ENCODE measurements at places on chromosomes 11 and 22. TPM values are rescaled to one million over a fixed set of nuclear protein-coding genes. Genes with fewer than 3 reads are reported as not detected.

The OR51B4 gene
- not detected for total RNA-seq

The RNF141 gene
- 41.9 TPM for total RNA-seq

GRCh38 chr22:46714550-46714949, 23.5 kb downstream of the CERK start:
- DNase-seq = no peak

GRCh38 chr22:40757071-40757470, 62.1 kb downstream of the SLC25A17 start:
- DNase-seq = no peak

DNA sequence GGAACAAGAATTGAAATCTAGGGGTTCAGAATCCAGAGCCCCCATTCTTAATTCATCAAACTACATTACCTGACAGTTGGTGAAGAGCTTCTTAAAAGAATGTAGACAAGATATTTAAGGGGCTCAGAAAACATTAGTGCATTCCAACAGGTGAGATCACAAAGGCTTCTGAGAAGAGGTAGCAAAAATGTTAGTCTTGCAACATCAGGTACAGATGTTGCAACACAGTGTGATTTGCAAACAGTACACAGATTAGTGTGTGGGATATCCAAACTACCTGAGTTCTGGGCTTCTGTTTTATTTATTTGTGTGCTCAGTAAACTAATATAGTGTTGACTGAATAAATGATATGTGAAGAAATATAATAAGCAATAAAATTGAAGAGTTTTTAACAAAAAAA, 11.8 kb downstream of the CASP4 start:
- DNase-seq = no peak

- no peak for DNase-seq
Observed at GRCh38 chr11:63680834-63681320, 423 bp upstream of the RTN3 start.

DNA sequence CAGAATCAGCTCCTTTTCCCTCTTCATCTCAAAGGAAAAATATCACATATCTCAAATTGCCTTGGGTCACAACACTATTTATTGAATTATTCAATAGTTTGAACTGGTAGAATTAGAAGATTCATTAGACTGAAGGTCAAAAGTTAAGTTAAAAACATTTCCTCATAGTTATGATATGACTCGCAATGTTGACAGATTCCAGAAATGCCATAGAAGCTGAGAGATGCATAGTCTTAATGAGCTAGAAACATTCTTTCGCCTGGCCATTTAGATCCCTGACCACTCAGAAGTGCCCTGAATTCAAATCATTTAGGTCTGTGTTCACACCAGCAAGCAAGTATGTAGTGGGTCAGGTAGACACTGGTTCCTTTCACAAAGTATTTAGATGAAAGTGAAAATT, 44.4 kb downstream of the FAT3 start:
- no peak for DNase-seq

DNA sequence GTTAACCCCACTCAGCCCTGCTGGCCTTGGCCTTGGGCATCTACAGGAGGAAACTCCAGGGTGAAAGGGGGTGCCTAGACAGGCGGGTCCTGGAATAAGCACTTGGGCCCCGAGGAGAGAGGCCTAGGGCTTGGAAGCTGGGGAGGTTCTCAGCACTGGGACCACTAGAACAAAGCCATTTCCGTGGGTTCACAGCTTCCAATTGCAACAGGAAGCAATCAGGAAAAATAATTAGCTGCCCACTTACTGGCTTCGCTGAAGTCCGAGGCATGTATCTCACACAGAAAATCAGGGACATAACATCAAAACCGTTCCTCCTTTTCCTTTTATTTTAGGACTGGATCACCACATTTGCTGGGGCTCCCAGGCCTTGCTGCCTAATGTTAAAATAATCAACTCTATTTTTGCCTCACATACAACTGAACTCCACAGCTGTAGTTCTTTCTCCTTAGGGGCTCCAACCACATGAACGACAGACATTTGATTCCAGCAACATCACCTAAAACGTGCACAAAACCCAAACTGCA, 161.1 kb upstream of the GRK3 start:
- DNase-seq = peak; percentile 48

- DNase-seq = no peak
Observed at GRCh38 chr22:37026325-37026724, 6.8 kb downstream of the MPST start.

DNA sequence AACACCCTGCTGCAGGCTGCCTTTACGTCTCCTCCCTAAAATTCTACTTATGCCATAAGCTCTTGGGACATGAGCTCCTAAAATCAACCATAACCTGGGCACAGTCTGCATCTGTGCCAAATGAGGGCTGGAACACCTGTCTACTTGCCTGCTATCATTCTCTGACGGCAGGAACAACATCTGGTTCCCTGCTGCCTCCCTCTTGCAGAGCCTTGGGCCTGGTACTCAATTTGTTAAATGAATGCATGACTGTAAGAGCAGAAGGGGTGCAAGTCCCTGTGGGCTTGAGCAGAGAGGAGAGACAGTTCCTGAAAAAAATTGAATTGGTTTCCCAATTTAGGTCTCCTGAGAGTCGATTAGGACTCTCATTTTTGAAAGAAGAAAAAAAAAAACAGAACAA, 66.7 kb upstream of the CSNK2A3 start:
- no peak for DNase-seq

- no peak for DNase-seq
Observed at GRCh38 chr11:57357310-57357709, 19.2 kb downstream of the P2RX3 start.

DNA sequence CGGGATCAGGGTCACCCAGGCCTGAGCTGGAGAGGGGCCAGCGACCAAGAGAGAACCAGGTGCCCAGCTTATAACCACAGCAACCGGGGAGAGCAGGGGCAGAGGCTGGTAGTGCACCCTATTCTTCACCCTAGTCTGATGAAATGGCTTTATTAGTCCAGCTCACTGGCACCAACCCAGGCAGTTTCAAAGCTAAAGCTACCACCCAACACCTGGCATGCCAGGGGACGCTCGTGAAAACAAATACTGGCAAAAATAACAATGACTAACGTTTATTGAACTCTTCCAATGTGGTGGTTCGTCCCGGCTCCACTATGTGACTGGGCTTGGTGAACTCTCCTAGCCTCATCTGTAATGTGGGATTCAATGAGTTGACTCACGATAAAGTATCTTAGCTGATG, 30.6 kb downstream of the SCGB1A1 start:
- no peak for DNase-seq

DNA sequence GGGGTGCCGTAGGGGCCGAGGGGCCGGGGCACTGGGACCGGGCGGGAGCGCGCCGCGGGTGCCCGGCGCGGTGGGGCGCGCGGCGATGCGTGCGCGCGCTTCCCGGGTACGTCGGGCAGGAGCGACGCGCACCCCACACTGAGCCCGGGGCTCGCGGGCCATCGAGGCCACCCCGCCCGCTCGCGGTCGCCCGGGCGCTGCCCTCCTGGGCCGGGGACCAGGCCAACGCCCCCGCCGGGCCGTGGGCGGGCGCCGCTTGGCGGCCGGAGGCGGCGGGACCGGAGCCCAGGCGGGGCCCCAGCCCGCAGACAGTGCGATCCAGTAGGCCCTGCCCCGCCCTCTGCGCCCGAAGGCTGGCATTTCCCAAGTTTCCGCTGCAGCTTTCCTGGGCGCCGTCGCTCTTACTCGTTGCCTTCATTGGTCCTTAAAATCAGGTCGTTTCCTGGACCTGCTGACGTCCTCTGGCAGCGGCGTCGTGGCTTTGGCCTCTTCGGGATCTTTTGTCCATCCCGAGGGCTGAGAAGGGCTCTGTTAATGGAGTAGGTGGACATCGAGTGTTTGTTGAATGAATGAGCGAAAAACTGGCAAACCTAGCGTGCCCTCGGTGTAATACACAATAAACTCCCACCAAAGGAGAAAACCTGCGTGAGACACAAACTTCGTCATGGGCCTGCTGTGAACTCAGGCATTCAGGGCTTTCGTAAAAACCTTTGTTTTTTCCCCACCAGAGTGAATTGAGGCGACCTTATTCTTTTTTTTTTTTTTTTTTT, 638 bp downstream of the PARVA start:
- peak; percentile 85 for DNase-seq

DNA sequence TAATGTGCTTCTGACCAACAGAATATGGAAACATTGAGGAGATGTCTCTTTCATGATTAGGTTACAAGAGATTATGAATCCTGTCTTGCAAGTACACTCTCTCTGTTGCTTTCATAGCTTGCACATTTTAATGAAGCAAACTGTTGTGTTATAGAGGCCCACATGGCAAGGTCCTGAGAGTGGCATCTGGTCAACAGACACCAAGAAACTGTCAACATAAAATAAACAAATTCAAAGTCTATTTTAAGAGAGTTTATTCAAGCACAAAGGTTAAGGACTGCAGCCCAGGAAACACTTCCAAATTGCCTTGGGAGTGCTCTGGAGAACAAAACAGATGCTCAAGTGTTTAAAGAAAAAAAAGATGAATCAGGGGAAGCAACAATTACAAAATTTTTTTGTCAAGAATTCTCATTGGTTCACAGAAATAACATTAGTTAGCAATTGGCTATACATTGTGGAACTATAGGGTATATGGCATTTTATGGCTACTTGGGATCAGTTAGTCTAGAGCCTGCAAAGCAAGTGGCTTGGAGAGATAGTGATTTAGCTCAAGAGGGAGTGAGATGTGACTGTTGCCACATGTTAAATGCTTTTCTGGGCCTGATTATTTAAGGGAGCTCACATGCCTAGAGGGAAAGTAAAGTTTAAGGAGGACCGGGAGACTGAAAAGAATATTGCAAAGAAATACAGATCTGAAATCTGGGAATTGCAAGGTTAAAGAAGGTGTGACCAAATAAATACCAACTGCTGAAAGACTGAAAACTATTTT, 54.6 kb downstream of the CTSC start:
- DNase-seq = peak; percentile 28

DNA sequence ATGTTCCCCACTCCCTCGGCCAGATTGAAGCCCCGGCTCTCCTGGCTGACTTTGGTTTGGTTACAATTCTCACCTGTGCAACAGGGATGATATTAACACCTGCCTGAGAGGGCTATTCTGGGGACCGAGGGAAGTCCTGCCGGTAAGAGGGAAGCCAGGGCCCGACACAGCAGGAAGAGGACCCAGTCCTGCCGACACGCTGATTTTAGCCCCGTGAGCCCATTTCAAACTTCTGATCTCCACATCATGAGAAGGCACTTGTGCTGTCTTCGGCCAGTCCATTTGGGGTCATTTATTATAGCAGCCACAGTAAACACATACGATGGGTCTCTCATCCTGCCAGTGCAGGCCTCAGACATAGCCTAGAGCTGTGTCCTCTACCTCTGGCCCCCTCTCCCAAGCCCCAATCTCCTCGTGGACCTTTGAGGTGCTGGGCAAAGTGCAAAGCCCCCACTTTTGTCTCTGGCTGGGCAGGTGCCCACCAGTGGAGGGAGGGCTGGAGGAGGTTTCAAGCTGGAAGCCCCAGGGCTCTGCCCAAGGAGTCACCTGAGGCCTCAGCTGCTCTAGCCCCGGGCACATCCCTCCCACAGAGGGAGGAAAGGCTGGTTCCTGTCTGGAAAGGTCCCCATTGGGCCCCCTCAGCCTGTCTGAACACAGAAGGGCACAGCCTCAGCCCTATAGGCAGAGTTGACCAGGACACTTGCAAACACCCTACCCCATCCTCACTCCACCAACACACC, 59.1 kb upstream of the FGF3 start:
- no peak for DNase-seq

- peak; percentile 64 for DNase-seq
Observed at GRCh38 chr22:30694171-30694639, 469 bp upstream of the OSBP2 start.

GRCh38 chr11:45685964-45686537, 20.6 kb upstream of the CHST1 start:
- DNase-seq = no peak

GRCh38 chr11:86804951-86805350, 4.6 kb downstream of the PRSS23 start:
- no peak for DNase-seq

GRCh38 chr11:100777736-100778135, 90.6 kb downstream of the ARHGAP42 start:
- no peak for DNase-seq
